ENCODE measurements at places on chromosomes 1 and 21.

GRCh38 chr1:187762118-187762517 lies 933.4 kb downstream of the PLA2G4A start:
- no peak for DNase-seq

DNA sequence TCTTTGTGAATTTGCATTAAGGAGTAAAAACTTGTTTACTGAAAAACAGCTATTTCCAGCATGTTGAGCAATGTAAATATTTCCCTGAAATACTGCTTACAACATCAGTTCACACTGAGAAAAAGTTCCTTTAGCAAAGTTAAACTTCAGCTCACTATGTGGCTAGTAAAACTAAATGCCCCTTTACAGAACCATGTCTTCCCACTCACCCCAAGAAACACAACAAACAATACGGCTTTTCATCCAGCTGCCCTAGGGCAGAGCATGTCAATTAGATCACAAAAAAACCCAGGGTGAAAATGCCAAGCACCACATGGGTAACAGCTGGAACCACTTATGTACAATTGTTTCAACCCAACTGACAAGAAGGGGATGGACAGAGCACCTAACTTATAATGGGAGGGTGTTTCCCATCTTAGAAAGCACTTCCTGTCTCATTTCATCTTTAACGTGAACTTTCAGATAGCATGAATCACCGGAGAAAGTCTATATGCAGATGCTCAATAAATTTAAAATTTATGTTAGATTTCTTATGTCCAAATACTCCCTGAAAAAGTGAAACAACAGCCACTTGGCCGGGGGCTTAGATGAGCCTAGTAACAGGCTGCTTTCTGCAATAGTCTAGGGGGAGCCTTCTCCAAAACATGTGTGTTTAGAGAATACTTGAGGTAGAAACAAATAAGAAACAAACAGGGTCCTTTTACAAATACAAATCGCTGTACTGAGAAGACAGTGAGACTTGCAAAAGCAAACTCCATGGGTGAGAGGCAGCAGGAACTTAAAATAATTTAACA lies 6.6 kb downstream of the NID1 start:
- no peak for DNase-seq

- peak; percentile 83 for DNase-seq
Observed at GRCh38 chr1:151259351-151259750, 4.8 kb downstream of the PSMD4 start.

- DNase-seq, result no peak
Observed at GRCh38 chr1:231194476-231194842, 32.6 kb downstream of the TRIM67 start.
